ENCODE measurements at places on chromosomes 3 and 15.

DNA sequence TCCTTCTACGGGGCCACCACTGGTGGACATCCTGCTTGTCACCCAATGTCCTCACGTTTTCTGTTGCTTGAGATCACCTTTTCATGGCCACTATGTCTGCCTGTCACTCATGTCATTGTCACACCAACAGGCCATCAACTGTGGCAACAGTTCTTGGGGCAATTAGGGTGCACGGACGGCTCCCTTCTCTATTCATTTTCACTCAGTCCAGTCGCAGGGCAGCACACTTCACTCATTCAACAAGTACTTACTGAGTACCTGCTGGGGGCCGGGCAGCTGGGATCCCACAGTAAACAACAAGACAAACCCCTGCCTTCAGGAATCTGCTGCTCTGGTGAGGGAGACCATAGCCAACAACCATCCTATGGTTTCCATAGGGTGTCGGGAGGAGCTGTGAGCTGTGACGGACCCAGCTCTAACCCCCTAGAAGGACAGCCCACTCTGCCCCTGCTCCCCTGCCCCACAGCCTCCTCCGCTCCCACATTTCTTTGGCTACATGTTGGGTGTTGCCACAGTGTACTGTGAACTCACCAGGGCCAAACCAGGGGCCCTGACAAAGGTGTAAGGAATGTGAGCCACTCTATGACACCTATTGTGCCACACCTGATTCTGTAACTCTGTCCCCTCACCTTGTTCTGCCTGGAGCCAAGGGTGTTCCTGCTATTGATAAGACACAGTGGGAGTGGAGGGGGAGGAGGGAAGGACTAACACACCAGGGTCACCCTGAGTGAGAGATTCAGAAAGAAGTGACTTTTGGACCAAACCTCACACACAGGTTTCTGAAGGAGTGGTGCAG is 1.9 kb downstream of the VILL start:
- no peak for DNase-seq

DNA sequence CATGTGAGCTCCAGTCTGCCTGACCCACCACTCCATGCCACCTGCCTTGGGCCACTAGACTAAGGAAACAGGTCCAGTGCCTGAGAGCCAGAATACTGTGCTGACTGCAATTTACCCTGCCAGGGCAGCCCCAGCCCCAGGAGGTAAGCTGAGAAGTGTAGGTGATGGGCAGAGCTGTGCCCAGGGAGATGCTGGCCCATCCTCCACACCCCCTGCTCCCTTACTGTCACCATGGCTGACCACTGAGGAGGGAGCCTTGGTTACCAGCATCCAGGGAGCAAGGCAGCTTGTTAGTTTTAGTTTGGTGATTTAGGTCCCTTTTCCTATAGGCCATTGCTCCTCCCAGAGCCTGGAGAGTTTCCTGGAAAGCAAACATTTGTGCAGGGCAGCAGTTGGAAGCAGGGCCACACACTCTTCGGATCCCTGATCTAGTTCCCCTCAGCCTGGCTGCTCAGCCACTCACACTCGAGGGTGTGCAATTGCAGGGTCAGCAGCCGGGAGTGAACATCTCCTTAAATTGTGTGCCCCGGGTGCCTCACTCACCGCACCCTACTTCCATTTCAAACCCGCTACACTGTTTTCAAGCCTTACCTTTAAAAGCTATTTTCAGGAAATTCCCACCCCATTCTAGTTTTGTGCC is 2.0 kb downstream of the GALNT15 start:
- no peak for DNase-seq

- no peak for DNase-seq
These were observed 94.5 kb downstream of the GOLIM4 start for GRCh38 chr3:168001244-168001643.

GRCh38 chr3:177034832-177035475 is 162.3 kb downstream of the TBL1XR1 start:
- no peak for DNase-seq

GRCh38 chr15:94236608-94237007 is 5.2 kb downstream of the MCTP2 start:
- no peak for DNase-seq

- no peak for DNase-seq
These were observed 268.0 kb upstream of the TBL1XR1 start for GRCh38 chr3:177465257-177465642.

- no peak for DNase-seq
These were observed 207.0 kb upstream of the NR2E3 start for GRCh38 chr15:71603379-71603778.

DNA sequence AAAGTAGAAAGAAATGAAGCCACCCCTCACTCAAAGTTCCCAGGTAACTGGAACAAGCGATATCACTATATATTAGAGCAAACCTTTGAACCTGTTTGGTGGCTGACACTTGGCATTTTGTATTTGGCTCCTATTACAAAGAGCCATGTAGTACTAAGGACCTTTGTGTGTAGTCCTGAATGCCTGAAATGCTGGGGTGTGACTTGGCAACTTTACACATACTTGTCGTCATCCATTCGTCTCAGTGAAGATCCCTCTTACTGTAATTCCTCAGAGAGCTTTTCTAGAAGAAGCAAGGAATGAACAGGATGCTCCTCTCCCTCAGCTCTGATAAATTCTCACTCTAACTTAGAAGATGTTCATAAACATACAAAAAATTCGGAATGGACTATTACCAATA is 216.1 kb upstream of the CDIN1 start:
- DNase-seq: peak; percentile 53

All from GM03348 (cell line).